K562 (cell line): ENCODE measurements at places on chromosomes 2 and 18.

- no peak for DNase-seq
Measured at GRCh38 chr2:20065885-20066602, 14.6 kb upstream of the LAPTM4A start.

DNA sequence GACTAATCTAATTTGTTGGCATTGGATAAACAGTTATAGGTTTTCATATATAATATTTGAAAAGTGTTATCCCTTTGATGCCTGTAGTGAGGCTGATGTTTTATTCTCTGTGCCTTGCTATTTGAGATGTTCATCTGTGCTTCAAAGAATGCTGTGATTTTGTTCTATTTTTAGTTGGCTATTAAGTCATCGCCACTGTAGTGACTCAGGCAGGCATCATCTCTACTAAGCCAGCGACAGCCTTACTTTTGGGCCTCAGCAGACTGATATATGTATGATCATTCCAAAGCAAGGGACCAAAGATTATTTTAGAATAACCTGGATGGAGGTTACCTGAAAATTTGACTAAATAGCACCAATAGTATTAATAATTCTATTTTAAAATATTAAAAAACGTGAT, 1674.5 kb upstream of the NXPH2 start:
- DNase-seq = no peak

GRCh38 chr18:6778459-6779247, 49.1 kb downstream of the ARHGAP28 start:
- no peak for DNase-seq

DNA sequence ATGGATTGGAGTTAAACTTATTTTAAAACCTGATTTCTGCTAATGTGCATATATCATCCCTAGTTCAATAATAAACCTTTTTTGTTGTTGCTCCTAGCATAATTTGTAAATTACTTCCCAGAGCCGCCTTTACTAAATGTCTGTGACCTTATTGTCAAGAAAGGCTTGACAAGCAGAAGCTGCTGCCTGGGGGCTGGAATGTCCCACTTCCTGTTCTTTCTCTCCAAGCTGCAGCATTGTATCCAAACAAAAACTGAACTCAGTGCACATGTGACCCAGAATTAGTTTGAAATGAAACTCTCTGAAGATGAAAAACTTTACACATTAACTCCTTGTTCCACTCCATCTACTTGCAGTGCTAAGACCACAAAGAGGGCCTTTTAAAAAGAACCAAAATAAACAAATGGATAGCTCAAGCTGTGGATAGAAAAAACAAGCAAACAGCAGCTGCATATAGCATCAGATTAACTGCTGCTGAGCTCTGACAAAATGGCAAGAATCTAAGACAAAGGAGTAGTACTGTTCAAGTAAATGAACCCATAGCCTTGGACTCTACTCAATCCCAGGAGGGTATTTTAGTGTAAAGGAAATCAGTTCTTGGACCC, 99.8 kb upstream of the NEUROD1 start:
- DNase-seq = no peak

- DNase-seq = peak; percentile 36
Measured at GRCh38 chr18:63131106-63131958, 188.2 kb downstream of the BCL2 start.

- DNase-seq = no peak
Measured at GRCh38 chr2:56034258-56034657, 110.7 kb upstream of the EFEMP1 start.

GRCh38 chr2:66507673-66508201, 72.8 kb downstream of the MEIS1 start:
- DNase-seq = no peak

DNA sequence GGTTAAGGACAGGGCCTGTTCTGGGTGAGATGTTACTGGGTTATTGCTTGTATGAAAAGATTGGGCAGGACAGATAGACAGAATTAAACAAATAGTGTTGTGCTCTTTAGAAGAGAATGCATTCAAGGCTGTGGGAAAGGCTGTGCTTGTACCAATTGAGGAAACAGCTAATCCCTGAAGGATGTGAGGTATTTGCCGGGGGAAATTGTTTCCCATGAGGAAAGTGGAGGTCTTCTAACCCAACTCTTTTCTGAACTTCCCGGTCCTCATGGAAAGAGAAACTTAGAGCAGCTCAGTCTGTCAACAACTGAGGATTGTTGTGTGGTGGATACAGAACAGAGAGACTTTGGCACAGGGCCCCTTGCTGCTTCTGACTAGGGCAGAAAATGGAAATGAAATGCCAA, 9.5 kb downstream of the SLC1A4 start:
- DNase-seq = no peak

DNA sequence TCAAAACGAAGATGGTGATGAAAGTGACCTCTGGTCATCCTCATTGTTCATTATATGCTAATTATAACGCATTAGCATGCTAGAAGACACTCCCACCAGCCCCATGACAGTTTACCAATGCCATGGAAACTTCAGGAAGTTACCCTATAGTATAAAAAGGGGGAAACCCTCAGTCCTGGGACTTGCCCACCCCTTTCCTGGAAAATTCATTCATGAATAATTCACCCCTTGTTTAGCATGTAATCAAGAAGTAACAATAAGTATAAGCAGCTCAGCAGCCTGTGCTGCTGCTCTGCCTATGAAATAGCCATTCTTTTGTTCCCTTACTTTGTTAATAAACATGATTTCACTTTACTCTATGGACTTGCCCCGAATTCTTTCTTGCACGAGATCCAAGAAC, 70.5 kb upstream of the CHAC2 start:
- DNase-seq = no peak

GRCh38 chr18:34493099-34493544, 217.0 kb upstream of the DTNA start:
- DNase-seq = no peak

GRCh38 chr18:25080211-25080610, 271.8 kb downstream of the ZNF521 start:
- no peak for DNase-seq

GRCh38 chr2:199589306-199589705, 131.6 kb upstream of the SATB2 start:
- DNase-seq = no peak

DNA sequence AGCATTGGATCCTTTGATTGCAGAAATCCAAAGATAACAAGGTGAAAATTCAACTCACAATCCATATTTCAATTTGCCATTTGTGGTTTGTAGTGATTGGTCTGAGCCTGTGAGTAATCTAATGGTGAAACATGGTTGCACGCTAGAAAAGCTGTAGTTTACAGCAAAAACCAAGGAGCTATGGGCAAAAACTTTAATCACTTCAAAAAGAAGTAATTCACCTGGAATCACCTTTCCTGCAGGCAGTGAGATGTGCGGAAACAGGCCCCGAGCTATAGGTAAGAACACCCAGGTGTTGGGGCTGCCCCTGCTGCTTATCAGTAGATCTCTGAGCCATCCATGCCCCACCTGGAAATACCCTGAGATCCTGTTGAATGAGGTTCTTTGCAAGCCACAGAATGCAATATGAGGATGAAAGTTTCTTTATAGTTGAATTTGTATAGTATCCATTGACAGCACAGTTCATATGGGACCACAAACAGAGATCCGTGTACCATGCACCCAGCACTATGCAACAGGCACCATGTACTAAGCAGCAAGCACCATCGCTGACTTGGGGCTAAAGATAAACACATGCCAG, 208.2 kb downstream of the SPP2 start:
- no peak for DNase-seq
